GF-D8 (cell line): ENCODE measurements at places on chromosomes 4 and X.

DNA sequence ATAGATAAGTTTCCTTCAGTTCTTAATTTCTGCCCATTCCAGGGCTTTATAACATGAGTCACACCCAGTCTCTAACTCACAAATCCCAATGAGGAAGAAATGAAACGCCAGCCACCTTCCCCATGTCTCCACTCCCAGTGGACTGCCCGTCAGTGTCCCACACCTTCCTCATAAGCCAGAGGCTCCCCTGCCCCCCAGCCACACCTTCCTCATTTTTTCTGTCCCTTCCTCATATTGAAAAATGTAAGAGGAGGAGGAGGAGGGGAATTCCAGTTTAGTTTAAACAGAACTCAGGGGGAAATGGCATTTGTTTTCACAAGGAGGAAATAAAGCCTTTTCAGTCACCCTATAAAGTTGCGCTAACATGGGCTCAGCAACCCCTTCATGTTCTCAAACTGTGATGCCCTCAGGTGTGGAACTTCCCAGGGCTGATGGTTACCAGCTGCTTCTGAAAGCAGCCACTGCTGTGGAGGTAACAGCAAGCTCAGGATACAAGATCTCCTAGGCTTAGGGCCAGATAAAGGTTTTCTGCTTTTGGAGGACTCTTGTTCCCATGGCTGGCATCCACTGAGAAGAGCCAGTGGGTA is 97.8 kb downstream of the PARM1 start:
- no peak for DNase-seq

DNA sequence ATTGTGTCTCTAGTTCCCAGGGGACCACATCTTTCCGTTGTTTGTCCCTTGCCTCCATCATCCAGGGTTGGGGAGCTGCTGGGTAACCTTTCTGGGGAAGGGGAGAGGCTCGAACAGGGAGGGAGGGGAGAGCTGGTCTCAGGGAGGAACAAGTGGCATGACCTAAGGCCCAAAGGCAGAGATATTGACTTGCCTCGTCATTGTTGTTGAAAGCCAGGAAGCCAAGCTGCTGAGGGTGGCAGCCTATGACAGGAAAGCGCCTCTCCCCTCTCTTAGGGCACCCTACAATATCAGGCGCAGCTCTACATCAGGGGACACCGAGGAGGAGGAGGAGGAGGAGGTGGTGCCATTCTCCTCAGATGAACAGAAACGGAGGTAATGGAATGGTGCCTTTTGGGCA is 20.8 kb downstream of the ZNF185 start:
- DNase-seq = no peak

- no peak for DNase-seq
Observed at GRCh38 chr4:85831647-85832046, 356.7 kb downstream of the ARHGAP24 start.

DNA sequence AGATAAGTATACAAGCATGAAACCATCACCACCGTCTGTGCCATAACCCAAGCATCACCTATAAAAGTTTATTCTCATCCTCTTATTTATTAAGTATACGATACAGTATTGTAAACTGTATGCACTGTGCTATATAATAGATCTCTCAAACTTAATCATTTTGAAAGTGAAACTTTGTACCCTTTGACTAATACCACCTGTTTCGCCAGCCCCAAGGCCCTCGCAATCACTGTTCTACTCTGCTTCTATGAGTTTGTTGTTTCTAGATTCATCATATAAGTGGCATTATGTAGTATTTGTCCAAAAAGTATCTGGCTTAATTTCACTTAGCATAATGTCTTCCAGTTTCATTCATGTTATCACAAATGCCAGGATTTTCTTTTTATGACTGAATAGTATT is 72.1 kb upstream of the DOCK11 start:
- DNase-seq = no peak

DNA sequence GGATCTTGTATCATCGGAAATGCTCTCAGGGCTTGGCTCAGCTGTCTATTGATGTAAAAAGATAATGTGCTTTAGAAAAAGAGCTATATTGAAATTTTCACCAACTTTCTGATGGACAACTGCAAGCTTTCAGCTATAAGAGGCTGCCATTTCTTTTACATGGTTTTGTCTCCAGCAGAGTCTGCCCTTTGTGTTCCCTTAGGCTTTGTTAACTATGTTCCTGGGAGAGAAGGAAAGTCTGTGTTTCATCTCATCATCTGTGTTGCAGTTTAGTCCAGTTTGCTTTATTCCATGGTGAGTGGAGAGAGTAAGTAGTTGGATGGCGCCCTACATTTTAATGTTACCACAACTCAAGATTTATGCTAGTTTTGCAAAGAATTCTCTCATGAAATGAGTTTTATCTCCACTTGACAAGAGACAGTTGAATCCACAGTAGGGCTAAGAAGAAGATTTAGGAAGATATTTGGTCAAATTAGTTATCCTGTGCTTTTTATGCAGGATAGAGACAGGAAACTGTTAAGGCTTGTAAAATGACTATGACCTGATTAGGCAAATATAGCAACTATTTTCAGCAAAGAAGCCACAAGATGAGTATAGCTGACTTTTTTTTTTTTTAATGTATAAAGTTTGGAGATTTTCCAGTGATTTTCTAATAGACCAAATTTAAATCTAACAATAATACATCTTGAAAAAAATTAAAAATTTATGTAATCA is 16.5 kb downstream of the SEPTIN11 start:
- no peak for DNase-seq

- no peak for DNase-seq
Observed at GRCh38 chrX:46325312-46325877, 219.8 kb downstream of the ZNF674 start.

- no peak for DNase-seq
Observed at GRCh38 chrX:1466971-1467561, 14.4 kb upstream of the ASMTL start.

- DNase-seq = no peak
Observed at GRCh38 chr4:95857761-95858160, 17.9 kb downstream of the PDHA2 start.

- no peak for DNase-seq
Observed at GRCh38 chr4:166014411-166014810, 141.4 kb downstream of the TLL1 start.

- DNase-seq = no peak
Observed at GRCh38 chr4:2436301-2436700, 17.5 kb downstream of the CFAP99 start.

DNA sequence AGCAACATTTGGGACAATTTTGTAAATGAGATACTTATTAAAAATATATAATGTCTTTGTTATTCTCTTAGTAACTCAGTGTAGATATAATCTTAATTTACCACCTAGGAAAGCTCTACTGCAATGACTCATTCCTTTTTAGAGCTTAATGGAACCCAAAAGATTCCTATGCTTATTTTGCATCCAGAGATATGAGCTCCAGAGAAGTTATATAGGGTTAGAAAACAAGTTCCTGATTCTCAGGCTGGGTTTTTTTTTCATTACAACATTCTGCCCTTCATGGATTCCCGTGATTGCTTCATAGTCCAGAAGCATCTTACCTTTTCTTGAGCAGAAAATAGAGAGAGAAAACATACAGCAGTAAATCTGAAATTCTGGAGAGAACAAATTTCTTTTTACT is 57.9 kb upstream of the CXCL8 start:
- DNase-seq = no peak

DNA sequence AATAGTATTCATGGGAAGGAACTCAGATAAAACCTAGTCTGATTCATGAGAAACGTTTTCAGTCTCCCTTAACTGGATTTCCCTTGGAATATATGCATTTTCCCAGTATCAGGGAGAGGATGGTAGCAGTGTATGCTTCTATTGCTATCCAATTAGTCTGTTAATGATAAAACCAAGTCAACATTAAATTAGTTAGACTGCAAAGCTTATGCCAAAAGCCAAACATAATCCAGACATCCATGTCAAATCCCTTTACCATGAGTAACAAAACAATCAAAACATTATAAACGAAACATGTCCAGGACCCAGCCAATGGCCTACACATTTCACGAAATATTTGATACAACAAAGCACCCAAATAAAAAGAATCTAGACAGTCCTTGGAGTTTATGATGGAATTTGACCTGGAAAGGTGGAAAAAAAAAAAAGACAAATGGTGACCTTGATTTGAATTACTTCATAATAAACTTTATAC is 34.5 kb upstream of the VEGFD start:
- DNase-seq = no peak

DNA sequence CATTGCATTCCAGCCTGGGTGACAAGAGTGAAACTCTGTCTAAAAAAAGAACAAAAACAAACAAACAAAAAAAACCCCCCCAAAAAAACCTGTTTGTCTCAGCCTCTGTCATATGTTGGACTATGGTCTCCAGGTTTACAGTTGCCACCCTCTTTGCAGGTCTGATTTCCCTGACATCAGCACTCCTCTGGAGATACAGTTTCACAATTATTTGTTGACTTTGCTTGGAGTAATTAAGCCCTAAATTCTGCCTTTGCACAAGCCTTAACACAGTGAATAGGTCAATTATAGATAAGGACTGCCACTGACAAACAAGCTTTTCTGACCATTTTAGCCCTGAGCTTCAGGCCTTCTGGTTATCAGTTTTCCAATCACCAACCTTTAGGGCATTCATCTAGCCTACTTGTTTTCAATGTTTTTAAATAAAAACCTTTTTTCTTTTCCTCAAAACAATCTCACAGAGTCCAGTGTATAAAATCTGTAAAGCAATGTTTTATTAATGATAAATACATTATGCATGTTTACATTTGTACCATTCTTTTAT is 20.4 kb upstream of the MAPK10 start:
- DNase-seq = no peak

DNA sequence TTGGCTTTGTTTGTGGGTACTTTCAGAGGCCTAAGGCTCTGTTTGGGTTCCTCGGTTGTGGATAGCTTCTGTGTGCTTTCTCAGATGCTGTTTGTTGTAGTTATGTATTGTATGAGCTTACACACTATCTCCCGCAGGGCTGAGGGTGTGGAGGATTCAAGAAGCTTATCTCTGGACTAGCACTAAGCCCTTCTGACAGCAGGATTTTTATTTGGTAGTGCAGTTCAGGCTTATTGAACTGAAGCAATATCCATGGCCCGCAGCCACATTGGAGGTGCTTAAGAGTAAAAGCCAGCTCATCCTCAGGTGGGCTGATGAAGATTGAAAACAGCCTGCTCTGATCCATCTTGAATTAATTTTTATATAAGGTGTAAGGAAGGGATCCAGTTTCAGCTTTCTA is 128.2 kb downstream of the RASGEF1B start:
- no peak for DNase-seq

DNA sequence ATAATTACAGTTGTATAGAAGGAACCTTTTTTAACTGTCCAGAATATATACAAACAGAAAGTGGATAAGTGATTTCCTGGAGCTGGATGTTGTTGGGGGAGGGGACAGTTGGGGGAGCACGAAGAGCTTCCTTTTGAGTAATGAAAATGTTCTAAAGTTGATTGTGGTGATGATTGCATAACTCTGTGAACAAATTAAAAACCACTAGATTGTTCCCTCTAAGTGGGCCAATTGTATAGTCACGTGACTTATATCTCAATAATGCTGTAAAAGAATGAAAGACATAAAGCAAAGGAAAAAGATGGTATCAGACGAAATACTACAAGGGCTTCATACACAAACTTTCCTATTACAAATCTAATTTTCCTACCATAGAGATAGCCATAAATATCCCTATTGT is 2.7 kb downstream of the CT55 start:
- DNase-seq = no peak

DNA sequence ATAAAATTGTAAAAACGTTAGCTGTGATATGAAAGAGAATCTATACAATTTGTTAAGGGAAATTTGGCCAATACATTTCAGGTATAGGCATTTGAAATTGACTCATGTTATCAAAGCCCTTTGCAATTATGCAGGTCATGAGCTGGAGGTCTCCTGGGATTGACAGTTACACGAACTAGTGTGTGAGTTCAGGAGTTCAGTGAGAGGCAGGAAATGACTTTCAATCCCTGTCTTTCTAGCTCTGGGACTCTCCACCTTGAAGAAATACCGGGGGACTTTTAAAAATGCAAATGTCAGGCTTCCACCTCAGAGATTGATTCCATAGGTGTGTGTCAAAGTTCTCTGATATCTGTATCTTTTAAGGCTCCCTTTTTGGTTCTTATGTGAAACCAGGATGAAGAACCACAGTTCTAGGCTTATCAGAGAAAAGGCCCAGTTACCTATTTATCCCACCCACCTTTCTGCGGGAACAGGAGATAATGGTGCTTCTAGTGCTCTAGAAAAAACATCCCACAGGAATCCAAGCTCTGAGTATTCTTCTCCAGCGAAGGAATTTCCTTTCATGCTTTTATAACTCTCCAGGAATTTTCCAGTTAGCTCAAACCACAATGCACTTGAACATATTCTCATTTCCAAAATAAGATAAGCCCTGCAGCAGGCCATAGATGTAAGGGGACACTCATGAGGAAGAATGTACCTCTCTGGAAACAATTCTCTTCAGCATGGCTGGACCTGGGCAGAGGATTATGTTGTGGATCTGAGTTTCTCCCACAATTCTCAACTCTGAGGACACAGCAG is 501.0 kb downstream of the IDS start:
- DNase-seq = no peak

- no peak for DNase-seq
Observed at GRCh38 chr4:169175476-169175875, 95.3 kb downstream of the SH3RF1 start.

- DNase-seq = no peak
Observed at GRCh38 chr4:81274460-81274859, 59.4 kb upstream of the PRKG2 start.

- no peak for DNase-seq
Observed at GRCh38 chr4:144646523-144647094, 653 bp downstream of the HHIP start.

- no peak for DNase-seq
Observed at GRCh38 chrX:790783-791360, 160.3 kb downstream of the SHOX start.

GRCh38 chr4:64230709-64231310 is 178.4 kb downstream of the TECRL start:
- no peak for DNase-seq

- DNase-seq = peak; percentile 23
Observed at GRCh38 chr4:48780865-48781214, 761 bp upstream of the FRYL start.

DNA sequence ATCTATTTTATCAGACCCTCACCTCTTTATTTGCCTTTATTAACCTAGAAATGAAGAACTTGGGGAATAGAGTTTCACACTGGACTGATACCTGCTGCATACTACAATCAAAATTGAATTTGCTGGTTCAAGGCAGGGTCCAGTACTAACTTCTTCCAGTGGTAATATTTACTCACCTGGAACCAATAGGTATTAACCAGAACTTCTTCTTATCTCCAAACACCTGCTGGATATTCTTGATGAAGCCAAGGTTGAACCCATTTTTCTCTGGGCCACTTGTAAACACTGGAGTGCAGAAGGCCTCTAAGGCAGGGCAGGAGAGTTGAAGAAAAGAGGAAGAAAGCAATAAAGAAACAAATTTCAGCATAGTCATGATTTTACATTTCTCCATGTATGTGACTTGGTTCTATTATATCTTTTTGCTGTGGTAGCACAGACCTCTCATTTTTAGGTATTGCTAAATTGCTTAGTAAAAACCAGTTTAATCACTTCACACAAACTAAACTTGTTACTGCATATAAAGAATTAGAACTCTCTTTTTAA is 101.1 kb downstream of the ZDHHC15 start:
- no peak for DNase-seq

GRCh38 chr4:139655116-139655515 is 10.5 kb upstream of the MGST2 start:
- DNase-seq = peak; percentile 20
